COLO829 (cell line): ENCODE measurements at places on chromosomes 16 and 17.

GRCh38 chr17:21253646-21254441, 634 bp upstream of the NATD1 start:
- DNase-seq: no peak

GRCh38 chr17:6098823-6099180, 28.6 kb downstream of the WSCD1 start:
- no peak for DNase-seq

- DNase-seq: no peak
Measured at GRCh38 chr16:48497932-48498768, 111.8 kb downstream of the N4BP1 start.

DNA sequence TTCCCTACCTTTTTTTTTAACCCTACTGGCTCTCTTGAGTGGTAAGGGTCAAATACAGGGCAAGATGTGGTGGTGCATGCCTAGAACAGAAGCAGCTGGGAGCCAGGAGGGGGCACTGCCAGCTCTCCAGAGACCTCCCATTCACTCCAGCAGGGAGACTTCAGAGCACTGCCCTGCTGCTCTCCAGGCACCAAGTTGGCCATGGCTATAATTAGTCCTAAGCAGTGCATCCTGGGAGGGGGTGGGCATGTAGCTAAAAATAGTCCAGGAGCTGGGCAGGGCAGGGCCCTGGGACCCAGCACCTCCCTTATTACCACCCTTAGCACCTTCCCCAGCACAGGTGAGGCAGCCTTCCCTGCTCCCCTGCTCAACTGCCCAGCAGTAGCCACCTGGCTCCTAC, 3.5 kb downstream of the CORO6 start:
- DNase-seq: peak; percentile 68

GRCh38 chr16:13793841-13794409, 126.0 kb upstream of the ERCC4 start:
- no peak for DNase-seq

GRCh38 chr17:17605729-17606088, 14.2 kb upstream of the PEMT start:
- no peak for DNase-seq

- no peak for DNase-seq
Measured at GRCh38 chr16:62392698-62393097, 356.5 kb upstream of the CDH8 start.

DNA sequence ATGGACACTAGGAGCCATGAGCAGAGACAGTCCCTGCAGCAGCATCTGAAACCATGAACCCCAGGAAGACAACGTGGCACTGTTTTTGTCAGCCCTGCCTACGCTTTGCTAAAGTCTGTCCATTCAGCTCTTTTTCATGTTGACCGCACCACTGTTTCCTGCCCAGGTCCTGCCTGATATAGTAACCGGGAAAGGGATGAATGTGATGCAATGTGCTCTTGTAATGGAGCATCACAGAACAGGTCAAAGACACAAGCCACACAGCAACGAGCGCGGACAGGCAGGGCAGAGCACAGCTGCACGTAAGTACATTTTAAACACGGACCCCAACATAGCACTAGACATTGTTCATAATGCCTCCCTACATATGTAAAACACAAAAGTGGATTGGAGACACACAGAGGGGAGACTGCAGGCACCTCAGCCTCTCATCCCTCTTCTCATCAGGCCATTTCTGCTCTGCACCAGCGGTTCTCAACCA, 16.9 kb upstream of the TNFRSF13B start:
- peak; percentile 37 for DNase-seq

DNA sequence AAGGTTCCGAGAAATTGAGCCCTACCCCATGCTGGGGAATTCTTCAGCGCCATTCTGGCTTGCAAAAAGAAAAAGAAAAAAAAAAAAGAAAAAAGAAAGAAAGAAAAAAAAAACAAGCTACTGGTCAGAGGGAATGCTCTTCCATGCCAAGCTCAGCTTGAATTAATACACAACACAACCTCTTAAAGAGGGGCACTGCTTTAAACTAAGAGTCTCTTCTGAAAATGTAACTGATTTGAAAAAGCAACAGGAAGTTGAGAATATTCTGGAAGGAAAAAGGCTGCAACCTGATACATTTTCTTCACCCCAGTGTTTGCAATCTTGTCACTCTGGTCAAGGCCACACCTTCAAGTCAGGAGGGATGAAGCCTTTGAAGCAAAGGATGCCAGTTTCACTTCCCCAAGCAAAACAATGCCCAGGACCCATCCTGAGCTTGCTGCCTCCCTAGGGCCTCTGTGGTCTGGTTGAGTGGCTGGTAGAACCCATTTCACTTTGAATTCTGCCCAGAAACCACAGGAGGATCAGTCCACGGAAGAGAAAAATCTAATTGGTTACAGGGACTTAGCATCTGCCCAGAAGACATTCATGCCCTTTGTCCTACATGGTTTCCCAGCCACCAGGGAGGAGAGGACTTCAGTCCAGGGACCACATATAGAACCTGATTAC, 389.7 kb downstream of the SOX9 start:
- DNase-seq: no peak

DNA sequence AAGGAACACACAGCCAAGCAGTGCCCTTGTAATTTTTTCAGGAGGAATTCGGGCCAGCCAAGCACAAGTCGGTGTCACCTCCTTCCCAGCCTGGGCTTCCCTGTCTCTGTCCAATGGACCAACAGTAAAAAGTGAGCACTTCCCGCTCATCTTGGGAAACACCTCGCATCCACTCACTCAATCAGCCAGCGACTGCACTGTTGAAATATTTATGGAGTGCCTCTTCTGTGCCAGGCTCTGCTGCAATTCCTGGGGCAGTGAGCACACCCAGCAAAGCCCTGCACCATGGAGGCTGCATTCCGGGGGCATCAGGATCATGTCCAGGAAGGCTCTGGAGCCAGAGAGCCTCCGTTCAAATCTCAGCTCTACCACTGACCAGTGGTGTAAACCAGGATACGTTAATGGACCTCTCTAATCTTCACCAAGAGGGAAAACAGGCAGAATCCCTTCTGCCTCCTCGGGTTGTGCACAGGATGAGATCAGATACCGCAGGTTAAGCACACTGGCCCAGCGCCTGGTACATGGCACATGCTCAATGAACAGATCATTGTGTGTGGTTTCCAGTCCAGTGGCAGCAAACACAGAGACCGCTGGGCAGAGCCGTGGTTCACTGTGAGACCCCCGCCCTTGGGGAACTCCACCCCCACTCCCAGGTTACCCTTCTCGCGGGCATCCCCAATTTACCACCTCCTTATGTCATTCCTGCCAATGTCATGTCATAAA, 194.3 kb downstream of the ZNF423 start:
- no peak for DNase-seq

DNA sequence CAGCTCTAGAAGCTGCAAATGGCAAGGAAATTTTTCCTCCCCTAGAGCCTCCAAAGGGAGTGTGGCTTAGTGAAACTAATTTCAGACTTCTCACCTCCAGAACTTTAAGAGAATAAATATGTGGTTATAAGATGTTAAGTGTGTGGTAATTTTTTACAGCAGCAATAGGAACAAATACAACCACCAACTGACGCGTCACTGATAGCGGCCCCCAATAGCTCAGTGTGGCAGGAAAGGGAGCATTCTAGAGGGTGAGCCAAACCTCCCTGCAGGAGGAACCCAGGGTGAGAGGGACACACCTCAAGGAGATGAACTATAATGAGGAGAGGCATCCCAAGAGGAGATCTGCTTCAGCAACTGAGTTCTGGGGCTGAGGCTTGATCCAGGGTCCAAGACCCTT, 4.0 kb downstream of the CCL4 start:
- no peak for DNase-seq

- DNase-seq: no peak
Measured at GRCh38 chr17:9240659-9241370, 219.5 kb downstream of the NTN1 start.

DNA sequence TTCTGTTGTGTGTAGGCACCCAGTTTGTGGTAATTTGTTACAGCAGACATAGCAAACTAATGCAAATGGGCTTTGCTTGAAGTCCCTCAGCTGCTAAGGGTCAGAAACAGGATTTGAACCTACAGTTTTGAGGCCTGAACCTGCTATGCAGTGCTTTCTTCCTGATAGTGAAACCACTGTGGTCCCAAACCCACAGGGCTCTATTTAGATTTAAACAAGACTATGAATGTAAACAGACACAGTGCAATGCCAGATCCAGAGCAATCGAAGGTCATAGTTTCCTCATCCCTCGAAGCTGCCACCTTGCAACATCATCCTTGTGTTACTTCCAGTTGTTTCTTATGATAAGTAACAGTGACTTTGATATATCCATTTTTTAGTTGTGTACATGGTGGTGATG, 630.2 kb downstream of the WWOX start:
- DNase-seq: no peak

GRCh38 chr16:88009563-88010342, 58.5 kb downstream of the BANP start:
- DNase-seq: no peak

DNA sequence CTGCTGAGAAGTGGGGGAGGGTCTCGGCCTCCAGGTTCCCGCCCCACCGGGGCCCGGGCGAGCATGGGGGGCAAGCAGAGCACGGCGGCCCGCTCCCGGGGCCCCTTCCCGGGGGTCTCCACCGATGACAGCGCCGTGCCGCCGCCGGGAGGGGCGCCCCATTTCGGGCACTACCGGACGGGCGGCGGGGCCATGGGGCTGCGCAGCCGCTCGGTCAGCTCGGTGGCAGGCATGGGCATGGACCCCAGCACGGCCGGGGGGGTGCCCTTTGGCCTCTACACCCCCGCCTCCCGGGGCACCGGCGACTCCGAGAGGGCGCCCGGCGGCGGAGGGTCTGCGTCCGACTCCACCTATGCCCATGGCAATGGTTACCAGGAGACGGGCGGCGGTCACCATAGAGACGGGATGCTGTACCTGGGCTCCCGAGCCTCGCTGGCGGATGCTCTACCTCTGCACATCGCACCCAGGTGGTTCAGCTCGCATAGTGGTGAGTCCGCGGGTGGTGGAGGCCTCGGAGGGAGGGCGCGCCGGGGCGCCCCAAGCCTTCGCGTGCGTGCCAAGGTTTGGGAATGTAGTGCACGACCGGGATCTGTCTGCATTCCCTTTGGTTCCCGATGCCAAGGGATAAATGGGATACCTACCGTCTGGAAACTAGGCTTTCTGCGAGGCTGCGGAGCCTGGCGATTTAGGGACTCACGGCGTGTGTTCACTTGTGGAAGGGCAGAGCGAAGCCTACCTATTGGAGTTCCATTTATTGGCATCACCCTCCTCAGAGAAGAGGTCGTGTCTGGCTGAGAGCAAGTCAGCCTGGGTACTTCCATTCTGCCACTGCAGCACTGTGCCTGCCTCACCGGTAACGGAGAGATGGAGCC, 1.0 kb downstream of the ZNRF1 start:
- DNase-seq: no peak

DNA sequence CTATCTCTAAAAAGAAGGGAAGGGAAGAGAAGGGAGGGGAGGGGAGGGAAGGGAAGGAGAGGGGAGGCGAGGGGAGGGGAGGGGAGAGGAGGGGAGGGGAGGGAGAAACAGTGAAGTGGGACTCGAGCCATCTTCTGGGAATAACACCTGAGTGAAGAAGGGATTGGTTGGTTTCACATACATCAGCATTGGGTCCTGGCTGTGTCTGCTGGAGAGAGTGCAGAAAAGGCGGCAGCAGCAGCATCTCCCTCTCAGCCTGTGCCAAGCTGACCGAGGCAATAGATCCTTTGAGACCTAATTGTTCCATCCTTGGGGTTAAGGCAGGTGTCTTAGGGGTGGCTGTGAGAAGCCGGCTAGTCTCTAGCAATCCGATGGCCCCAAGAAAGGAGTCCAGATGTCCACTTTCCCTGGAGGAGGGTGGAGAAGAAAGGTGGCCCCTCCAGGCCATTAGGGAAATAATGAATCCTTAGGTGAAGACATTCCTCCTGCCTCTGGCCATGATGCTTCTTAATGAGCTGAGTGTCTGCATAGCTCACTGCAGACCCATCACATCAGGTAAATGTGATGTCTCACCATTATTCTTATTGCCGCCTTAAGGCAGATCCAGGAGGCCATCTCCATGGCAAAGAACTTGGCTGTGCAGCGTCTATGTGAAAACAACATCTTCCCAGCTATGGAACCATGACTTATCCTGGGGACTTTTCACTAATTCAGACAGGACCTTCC, 71.6 kb downstream of the WIPI1 start:
- no peak for DNase-seq

GRCh38 chr16:76854234-76854633, 336.8 kb upstream of the MON1B start:
- DNase-seq: no peak

DNA sequence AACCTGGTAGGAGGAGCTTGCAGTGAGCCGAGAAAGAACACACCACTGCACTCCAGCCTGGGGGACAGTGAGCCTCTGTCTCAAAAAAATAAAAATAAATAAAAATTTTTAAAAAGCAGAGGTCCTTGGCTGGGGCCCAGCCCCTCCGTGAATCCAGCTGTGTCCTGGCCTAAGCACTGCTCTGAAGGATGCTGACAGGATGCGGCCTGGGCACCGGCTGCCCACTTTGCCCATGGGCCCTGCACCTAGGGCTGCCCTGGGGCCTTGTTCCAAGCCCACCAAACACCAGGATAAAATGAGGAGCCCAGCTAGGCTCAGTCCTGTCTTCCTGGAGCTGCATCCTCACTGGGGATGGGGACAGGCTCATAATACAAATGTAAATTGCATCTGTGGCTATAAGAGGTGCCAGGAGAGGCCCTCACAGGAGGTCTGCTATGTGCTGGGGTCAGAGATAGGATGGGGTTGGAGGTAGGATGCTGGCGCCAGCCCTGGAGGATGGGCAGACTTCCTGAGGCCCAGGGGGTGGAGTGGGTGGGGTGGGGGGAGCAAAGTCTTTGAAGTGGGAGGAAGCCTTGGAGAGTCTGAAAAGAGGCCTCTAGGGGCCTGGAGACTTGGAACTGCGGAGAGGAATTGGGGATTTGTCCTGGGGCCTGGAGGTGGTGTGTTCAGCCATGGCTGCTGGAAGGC, 6.2 kb downstream of the C16orf89 start:
- no peak for DNase-seq

GRCh38 chr17:68804777-68805520, 150.2 kb downstream of the ABCA8 start:
- DNase-seq: no peak

GRCh38 chr17:64345689-64346376, 44.8 kb downstream of the PECAM1 start:
- DNase-seq: no peak

DNA sequence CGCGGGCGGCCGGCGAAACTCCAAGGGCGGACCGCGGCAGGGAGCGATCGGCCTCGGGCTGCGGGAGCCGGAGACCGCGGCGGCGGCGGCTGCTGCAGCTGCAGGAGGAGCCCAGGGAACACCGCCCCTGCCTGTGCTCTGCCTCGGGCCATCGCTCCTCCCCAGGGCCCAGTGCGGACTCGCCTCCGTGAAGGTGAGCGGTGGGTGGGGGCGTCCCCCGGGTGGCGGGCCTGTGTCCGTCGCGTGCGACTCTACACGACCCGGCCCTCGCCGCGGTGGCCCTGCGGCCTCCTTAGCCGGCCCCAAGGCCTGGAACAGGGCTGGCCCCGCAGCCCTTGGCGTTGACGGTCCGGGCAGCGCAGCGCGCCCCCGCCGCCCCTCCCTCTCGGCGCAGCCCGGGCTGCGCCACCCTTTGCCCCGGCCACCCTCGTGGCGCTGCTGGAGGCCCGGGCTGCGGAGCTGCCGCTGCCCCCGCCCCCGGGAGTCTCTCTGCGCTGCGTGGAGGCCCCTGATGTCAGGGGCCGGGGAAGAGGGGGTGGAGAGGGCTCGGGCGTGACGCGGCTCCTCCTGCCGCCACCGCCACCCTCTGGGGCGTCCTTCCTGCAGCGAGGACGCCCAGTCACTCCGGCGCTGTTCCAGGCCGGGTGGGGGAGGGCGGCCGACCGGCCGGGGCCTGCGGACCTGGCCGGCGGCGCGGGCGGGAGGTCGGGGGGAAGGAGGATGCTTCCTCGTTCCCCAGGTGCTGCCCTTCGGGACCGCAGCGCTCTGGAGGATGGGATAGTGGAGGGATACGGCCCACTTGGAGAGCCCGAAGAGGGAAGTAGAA, 485 bp downstream of the DYNLL2 start:
- no peak for DNase-seq
